ENCODE measurements at places on chromosomes 7 and 10. TPM values are rescaled to one million over a fixed set of nuclear protein-coding genes. Genes with fewer than 3 reads are reported as not detected.

DNA sequence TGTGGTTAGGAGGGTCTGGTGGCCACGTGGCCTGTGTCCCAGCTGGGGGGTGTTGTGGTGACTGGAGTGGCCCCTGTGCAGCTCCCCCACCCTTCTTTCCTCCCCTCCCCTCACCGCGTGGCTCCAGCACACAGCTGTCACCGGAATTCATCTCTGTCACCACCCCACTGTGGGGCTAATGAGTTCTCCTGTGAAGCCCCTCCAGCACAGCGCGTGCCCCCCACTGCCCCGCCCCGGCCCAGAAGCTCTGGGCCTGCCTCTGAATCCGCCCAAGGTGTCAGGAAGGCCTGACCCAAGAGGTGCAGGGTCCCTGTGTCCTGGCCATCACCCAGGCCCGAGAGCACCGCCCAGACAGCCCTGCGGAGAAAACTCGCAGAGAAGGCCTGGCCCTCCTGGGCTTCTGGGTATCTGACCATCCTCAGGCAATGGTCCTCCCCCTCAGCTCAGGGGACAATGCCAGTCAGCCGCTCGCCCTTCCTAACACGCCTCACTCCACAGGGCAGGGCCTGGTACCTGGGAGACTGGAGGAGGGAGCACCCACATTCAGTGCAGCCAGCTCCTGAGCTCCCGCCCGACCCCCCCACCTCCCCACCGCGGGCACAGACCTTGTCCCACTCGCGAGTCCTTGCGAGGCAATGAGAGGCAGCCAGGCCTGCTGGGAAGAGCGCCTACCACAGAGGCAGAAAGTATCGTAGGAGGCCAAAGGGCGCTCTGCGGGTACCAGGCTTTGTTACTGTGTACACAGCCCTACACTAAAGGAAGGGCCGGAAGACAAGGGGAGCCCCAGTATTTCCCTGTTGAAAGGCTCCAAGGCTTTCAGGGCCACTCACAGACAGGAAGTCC lies 38.2 kb downstream of the GBX1 start:
- no peak for DNase-seq

DNA sequence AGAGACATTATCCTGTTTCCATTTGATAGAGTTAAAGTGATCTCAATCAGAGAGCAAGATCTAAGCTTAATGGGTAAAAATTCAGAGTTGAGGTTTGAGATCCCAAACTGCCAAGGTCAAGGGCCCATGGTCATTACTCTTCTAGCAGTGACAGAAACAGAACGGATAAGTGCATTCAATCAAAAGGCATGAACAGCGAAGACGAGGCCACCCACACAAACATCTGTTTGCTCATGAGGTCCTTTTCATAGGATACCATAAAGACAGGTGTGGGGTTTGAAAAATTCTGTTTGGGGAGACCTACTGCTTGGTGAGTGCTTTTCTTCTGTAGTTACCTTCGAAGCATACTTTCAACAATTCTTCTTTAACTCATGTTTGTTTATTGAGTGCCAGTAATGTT lies 58.3 kb downstream of the SEMA3C start:
- DNase-seq: no peak

DNA sequence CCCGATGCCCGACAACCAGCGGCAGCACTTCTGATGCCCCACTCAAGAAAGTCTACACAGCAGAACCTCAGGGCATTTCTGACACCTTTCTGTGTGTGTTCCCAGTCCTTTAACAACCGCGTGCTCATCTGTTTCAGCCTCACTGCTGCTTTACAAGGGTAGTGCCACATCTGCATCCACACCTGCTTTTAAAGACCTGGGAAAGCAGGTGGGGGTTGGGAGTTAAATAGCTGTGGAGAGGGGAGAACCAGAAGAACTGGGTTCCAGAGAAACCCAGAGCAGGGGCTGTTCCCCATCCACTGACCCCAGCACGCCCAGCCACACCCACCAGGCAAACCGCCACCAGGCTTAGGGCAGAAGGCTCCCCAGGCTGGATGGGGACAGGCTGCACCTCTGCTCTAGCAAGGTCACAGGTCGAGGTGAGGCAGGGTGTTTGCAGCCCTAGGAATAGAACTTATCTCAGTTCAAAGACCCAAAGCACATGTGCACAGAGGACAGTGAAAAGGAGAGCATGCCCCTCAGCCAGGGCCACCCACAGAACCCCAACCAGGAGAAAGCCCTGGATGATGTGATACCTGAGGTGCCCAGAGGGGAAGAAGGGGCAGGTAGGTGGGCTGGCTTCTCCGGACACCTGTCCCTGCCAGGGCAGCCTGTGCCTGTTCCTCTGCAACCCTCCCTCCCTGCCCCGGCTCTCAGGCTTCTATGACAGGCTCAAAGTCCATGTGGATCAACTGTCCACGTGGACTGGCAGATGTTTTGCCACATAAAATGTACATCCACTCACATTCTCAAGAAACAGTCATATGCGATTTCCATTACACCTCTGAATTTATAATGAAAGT lies 51.3 kb downstream of the COBL start:
- DNase-seq: no peak

DNA sequence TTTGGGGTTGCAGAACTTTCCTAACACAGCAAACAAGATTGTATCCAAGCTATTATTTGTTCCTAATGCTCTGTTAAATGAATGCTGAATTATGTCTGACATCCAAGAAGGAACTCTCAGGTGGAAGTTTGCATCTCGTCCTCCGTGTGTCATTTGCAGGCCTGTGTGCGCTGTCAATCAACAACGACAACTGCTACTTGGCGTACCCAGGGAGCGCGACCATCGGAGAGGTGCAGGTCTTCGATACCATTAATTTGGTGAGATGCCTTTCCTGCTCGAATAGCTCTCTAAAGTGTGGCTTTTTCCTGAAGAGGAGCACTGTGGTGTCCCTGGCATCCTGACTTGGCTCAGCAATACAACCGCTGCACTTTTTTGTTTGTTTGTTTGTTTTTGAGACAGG lies 26.9 kb downstream of the WIPI2 start:
- DNase-seq: no peak

DNA sequence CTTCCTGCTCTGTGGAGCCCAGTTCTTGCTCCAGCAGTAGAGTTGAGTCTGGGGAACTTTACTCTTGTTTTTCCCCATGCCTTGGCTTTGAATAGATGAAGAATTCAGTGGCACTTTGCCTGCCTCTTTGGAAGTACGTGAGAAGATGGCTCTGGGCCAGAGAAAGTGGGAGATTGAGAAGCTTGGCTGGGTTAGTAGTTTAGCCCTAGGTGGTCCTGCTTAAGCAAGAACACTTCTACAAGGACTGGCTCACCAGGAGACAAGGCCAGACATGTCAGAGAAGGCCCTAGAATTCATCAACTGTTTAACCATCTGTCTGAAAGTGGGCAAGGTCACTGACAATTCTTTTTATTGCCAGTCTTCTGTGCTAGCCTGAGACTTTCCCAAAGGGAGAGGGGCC lies 410.3 kb downstream of the TYW1 start:
- no peak for DNase-seq

The HOXA5 gene
- 0.98 TPM for total RNA-seq

DNA sequence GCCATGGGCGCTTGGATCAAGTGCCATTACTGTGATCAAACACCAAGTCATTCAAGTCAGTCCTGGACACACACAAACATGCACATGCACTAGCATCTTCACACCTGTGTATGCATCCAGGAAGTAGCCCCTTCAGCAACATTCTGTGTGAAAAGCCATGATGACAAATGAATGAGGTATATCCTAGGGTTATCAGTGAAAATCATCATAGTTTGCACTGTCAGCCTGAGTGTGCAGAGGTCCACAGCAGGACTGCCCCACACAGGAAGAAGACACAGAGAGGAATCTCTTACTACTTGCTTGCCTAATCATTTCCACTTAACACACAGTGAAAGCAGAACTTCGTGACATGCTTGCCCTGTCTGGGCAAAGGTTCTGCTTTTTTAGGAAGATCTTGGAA lies 184.0 kb upstream of the ADO start:
- DNase-seq: no peak

The TACR2 gene
- total RNA-seq: not detected

All from A172 (cell line).